ENCODE measurements at places on chromosomes 16 and 17.

- DNase-seq, result no peak
Measured at GRCh38 chr17:55730808-55731207, 8.1 kb upstream of the TMEM100 start.

DNA sequence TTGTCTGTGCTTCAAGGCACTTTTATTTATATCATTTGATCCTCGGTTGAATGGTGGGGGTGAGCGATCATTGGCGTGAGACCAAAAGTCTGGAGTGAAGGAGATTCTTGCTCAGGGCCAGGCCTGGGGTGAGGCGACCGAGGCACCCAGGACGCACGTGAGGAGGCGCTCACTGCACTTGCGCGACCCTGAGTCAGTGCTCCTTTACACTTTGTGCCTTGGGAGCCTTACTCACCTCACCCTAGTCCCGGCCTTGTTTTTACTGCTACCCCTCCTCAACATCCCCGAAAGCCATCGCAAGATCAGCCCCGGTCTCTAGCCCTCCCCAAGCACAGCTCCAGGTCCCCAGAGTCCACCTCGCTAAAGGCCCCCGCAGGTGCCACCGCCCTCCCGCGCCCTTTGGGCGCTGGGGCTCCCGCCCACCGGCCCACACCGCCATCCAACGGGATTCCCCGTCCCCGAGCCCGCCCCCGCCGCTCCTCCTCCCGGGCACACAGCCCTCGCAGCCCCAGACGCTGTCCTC lies 496 bp downstream of the EZH1 start:
- peak; percentile 50 for DNase-seq

GRCh38 chr17:5775098-5775497 lies 190.8 kb upstream of the NLRP1 start:
- no peak for DNase-seq

DNA sequence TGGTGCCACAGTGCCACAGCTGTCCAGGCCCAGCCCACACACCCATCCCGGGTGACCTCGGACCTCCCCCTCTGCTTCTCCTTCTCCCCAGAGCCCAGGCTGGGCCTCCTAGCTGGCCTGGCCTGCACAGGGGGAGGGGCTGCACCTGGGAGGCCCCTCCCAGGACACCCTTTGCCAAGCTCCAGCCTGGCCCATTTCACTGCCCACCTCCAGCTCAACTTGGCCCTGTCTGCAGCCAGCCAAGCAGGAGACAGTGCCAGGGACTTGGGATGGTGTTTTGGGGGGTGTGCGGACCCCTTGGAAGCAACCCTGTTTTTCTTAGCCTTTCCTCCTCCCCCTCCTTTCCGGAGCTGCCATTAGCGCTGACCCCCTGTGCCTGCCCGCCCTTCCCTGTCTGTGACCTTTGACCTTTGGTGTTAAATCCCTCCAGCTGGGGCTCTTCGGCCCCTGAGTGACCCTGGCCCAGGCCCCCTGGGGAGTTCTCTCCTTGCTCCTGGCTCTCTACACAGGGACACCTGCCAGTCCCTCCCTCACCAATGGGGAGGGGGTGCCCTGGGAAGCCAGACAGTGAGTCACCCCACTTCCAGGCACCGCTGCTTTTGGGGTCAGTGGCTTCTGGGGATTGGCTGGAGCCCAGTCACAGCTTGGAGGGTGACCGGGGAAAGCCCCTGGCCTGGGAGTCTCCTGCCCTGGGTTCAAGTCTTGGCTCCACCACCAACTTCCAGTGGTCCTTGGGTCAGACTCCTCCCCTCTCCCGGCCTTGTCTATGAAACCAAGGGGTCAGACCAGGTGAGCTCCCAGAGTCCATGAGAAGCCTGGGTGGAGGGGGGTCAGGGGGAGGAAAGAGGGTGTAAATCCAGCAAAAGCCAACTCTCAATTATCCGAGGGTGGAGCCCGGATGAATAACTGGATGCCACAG lies 1.9 kb downstream of the GLIS2 start:
- peak; percentile 77 for DNase-seq

- no peak for DNase-seq
Measured at GRCh38 chr16:80404847-80405246, 135.9 kb upstream of the DYNLRB2 start.

GRCh38 chr16:56270828-56271227 lies 79.5 kb downstream of the GNAO1 start:
- no peak for DNase-seq

DNA sequence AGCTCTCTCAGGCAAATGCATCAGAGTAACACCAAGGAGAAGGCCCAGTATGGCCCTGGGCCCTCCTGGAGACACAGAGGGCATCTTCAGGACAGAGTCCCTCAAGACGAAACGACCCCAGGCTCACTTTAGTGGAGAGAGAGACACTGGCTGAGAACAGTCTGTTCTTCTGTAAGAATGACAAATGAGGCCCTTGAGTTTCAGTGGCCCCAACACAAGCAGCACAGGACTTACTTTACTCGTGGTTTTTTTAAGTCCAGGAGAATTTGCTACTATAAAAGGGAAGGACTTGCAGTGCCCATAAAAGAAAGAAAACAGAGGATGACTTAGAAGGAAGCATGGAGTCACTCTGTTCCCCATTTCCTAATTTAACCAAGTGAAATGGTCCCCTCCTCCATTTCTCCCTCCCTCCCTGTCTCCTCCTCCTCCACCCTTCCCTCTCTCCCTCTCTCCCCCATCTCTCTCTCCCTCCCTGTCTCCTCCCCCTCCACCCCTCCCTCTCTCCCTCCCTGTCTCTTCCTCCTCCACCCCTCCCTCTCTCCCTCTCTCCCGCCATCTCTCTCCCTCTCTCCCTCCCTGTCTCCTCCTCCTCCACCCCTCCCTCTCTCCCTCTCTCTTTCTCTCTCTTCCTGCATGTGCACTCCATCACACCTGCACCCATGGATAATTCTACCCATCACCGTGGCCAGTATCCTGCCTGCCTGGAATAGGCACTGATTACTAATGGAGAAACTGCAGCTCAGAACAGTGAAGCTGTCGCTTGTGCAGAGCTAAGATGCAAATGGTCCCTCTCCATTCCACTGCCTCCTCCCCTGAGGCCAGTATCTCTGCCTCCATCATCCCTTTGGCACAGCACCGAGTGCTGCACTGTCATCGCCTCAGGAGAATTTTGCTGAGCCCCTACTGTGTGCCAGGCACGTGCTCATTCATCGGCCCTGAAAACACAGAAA lies 47.3 kb upstream of the RBFOX3 start:
- no peak for DNase-seq

DNA sequence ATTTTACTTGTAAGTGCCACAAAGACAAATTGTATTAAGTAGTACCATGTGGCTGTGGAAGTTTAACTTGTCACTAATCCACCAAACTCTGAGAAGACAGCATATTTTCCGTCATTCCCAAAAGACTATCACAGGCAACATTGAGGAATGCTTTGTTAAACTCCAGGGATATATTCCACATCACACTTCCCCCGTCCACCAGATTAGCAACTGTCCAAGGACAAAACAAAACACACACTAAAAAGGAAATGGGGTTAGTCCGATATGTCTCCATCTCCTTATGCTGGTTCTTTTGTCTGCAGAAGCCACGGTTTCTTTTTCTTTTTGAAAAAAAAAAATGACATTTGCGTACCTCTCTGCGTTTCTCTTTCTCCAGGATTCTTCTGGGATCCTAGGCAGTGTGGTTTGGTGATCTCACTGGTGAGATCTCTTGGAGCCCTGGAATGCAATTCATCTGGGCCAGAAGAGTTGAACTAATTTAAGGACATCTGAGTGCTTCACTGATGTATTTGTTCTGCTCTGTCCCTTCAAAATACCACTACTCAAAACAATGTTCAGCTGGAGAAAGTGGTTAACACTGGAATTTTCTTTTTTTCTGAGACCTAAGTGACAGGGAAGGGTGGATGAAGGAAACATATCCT lies 40.6 kb downstream of the PRKCB start:
- no peak for DNase-seq

DNA sequence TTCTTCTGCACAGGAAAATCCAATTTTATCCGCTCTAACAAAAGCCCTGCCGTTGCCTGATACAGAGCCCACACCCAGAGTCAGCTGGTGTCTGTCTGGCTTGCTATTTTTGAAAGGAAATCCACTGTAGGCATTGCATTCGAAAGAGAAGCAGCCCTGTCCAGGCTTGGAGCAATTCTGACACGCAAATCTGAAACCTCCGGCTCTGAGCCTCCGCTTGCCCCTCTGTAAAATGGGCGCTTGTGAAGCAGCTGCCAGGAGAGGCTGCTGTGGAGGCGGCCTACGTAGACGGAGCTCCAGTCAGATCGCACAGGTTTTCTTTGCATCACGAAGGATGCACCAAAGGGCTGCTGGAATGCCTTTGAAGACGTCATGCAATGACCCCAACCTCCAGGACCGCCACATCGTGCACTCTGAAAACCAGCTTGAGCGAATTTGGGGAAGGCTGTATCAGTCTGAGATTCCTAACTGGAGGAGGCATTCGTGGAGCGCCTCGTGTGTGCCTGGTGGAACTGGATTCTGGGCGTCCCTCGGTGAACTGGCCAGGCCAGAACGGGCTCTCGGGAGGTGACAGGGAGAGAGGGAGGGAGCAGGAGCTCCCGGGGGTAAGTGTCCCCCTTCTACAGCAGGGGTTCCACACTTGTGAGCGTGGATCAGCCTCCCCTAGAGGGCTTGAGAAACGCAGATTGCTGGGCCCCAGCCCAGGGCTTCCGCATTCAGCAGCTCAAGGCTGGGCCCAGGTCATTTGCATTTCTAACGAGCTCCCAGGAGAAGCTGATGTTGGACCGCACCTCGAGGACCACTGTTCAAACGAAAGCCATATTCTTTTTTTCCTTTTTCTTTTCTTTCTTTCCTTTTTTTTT lies 215.5 kb downstream of the MRTFB start:
- DNase-seq, result no peak

DNA sequence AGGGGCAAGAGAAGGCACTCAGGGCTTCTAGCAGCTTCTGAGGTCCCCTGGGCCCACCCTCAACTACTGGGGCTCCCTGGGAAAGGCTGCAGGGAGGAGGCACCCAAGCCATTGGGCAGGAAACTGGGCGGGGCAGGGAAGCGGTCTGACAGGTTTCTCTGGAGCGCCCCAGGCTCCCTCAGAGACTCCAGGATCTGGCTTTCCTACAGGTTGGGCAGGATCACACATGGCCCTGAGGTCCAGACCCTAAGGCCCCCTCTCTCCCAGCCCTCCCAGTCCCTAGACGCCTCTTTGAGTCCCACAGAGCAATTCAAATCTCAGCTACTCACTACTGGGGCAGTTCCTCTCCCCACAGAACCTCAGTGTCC lies 14.3 kb downstream of the JUP start:
- DNase-seq, result no peak

DNA sequence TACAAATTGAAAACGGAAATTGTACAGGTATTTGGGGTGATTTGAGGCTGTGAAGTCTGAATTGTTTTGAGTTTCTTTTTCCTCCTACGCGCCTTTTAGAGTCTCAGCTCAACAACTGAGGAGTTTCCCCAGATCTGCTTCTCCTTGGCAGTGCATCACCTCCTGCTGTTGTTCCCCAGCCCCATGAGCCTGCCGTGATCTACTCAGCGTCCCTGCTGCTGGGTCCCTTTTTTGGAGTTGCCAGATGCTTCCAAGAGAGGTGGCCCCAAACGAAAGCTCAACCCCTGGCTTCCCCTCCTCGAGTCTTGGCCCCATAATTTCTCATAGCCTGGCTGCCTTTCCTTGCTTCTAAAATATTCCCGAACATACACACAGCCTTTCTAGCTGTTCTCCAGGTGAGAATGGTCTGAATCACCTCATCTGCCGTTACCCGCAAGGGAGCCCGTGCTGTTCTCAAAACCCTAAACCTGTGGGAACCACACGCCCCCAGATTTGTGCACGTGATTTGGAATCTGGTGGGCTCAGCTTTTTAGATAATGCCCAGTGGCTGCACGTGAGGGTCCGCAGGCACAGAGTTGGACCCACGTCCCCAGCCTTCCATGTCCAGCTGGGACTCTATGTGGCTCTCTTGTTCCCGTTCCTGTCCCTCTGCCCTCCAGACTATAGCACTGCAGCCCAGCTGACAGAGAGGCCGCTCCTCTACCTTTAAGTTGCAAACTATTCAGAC lies 179.1 kb upstream of the CHMP6 start:
- no peak for DNase-seq

DNA sequence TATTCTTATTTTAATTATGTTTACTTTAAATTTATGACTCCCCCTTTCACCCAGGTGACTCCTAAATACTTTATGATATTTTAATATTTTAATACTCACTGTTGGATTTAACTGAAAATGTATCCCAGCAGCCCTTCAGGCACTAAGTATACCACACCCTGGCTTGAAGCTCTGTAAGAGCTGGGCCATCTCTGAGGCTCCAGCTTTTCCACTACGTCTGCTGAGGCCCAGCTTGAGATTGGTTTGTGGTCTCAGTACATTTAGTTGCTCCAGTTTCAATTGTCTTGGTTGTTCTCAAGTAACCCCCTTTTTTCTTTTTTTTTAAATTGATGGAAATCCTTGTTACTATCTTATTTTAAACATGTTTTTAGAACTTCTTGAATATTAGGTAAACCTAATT lies 27.0 kb upstream of the CAPNS2 start:
- no peak for DNase-seq

DNA sequence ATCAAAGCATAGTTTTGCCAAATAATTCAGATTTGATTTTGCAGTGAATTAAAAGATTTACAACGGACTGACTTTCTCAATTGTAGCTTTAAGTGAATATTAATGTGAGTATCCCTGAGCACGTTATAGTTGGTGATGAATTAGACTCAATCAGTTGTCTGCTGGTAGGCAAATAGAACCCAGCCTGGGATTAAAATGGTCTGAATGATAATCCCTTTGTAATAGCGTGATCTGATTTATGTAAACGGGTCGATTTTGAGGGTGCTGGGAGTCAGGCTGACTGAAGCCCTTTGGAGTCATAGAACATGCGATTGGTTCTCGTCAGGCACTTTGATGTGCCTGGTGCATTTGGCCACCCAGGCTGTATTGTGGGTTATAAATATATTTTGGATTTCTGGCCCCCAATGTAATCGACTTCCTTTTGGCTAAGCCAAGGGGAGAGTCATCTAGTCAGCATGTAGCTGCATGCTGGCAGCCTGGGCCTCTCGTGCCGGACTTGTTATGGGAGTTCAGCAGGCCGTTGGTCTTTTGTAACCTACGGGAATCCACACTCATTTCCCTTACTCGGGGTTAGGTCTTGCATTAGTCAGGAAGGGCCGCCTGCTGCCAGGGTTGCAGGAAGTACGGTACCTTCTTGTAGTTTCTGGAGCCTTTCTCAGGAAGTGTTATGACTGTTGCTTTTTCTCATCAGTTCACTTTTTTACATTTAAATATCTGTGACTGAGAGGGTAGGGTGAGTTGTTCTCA lies 5.4 kb downstream of the PGS1 start:
- peak; percentile 94 for DNase-seq

- DNase-seq, result no peak
Measured at GRCh38 chr17:78659546-78659945, 82.3 kb upstream of the DNAH17 start.
